ENCODE measurements at places on chromosomes 11 and 22.

- DNase-seq = no peak
Measured at GRCh38 chr11:39910087-39910486, 1549.4 kb downstream of the LRRC4C start.

DNA sequence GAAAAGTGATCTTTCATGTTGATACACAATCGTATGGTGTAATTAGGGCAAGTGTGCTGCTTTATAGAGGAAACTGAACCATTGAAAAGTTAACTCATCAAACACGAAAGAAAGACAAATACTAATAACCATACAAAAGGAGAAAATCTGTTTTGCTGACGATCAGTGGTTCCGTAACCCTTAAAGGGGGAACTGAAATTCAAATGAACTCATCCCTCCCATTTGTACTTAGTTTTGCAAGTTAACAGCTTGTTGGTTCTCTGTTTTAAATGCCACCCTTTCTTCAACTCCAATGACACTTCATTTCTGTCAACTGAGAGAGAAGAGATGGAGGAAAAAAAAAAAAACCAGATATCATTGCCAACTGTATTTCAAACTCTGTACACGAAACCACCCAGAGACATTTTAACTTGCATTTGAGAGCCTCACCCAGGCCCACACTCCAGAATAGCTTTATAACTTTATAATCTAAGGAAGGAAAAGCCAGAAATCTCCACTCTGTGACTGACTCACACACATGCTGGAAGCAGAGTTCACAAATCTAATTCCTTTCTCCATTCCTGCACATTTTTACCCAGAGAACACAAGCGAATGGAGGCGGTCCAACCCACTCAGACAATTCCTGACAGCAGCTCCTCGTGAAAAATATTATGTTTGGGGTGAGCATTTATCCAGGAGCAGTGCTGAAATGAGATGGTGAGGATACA lies 17.4 kb upstream of the CSNK2A3 start:
- no peak for DNase-seq

GRCh38 chr11:35487532-35488078 lies 37.8 kb downstream of the PAMR1 start:
- no peak for DNase-seq

DNA sequence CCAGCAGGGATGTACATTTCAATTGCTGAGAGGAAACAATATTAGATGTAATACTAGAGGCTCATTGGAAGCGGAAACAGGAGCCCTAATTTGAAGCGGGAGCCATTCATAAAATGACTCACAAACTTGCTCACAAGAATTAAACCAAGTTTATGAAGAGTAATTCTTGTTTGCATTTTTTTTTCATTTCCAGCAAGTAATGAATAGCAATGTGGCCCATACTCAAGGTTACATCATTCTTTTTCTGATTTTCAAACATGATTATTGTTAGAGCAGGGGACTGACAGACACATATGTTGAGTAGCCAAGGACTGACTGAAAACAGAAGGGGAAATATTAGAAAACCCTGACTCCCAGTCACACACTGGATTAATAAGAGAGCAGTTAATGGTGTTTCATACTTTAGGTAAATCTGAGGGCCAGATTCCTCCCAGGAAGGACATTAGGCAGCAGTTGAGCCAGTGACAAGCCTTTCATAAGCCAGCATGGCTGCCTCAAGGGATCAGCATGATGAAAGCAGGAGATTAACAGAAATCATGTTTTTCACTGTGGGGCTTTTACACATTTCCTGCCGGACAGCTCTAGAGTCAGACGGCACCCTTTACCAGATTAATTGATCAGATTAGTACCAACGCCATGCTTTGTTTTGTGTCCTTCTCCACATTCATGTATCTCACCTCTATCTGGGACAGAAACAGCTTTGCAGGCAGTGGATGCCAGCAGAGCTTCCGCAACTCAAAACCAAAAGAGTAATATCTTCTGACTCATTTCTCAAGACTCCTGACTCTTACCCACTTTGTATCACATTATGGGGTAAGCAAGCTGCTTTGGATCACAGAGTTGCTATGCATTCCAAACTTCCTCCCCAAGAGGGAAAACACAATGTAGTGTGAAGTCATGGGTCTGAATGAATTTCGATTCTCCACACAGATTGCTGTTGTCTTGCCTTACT lies 831.6 kb downstream of the KCNA4 start:
- no peak for DNase-seq

DNA sequence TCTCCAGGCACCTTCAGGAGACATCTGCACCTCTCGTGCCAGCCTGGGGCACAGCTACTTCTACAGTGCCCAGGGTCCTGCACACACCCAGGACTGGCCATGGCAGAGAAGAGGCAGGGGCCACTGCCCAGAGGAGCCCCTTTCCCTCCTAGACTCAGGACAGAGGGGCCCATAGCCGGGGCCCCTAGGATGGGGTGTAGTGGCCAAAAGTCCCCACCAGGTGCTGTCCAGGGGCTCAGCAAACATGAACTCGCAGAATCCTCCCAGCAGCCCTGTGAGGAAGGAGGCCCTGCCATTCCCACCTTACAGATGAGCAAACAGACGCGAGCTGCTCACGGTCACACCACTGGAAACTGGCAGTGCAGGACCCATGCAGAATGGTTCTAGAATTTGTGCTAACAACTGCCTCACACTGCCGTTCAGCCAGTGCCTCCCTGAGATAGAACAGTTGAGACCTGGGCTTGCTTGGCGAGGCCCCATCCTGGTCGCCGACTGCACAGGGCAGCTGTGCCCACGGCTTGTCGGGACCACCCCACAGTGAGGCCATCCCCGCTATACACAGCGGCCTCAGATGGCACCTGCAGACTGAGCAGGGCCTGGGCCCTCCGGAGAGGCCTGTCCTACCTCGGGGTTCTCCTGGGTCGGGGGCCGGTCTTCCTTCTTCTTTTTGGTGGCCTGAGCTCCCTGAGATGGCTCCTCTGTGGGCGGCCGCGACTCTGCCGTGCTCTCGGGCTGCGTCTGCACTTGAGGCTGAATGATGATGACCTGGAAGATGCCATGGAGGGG lies 96.4 kb downstream of the PHF21B start:
- DNase-seq = no peak

- DNase-seq = no peak
Measured at GRCh38 chr22:46970411-46971098, 208.1 kb downstream of the TBC1D22A start.

GRCh38 chr22:31244046-31244942 lies 32.2 kb downstream of the LIMK2 start:
- DNase-seq = no peak

DNA sequence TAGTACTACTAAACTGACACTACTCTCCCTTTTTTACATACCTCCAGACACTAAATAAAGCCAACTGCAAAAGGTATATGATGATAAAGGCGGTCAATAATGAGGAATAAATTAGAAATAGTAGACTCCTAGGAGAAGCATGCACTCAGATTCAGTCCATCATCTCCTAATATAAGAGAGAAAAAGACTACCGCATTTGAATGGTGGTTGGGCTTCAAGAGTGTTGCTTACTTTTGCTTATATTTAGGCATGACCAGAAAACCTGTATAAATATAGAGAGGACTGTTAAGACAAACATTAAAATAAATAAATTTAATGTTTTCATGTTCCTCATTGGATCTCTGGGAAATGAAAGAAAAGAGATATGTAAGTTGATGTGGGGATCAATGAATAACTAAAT lies 1137.0 kb downstream of the FAM181B start:
- no peak for DNase-seq

- DNase-seq = no peak
Measured at GRCh38 chr11:45658292-45658991, 7.0 kb downstream of the CHST1 start.

All from activated CD8-positive, alpha-beta memory T cell treated with anti-CD3 and anti-CD28 coated beads for 1 hour (primary cell).